Activated naive CD4-positive, alpha-beta T cell treated with anti-CD3 and anti-CD28 coated beads, Interleukin-2, amount 50 U/mL, for 16 hours (primary cell): ENCODE measurements at places on chromosomes 5 and 9.

GRCh38 chr5:147673791-147674190, 108.7 kb downstream of the JAKMIP2 start:
- DNase-seq, result no peak

- DNase-seq, result no peak
These were observed 244.8 kb downstream of the PBX3 start for GRCh38 chr9:125991886-125992529.

DNA sequence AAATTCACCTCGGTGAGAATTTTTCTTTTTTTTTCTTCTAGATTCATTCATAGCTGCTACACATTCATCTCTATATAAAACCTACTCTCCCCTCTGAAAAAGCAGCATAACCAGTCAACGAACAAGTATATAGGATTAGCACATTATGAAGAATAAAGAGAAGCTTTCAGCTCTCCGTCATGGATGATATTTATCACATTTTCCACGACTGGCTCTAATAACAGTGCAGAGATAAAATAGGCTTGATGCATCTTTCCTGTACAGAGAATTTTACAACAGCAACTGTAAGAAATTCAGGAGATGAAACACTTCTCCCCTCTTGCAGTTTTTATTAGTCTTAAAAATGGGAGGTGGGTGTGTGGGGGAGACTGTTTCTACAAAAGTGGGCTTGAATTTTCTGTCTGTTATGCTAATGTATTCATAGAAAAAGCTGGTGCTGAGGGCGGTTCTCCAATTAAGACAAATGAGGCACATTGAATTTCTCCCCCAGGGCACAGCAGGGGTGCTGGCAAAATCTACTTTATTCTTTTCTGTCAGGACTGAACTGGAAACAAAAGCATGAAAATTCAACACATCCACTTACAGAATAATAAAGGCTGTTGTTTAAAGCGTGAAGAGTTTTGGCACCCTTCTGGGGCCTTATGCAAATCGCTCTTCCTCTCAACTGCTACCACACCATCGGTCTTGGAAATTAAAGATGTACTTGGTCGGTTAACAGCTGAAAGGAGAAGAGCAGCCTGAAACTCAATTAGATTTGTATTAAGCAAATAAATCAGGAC, 233.9 kb upstream of the ZNF608 start:
- no peak for DNase-seq

DNA sequence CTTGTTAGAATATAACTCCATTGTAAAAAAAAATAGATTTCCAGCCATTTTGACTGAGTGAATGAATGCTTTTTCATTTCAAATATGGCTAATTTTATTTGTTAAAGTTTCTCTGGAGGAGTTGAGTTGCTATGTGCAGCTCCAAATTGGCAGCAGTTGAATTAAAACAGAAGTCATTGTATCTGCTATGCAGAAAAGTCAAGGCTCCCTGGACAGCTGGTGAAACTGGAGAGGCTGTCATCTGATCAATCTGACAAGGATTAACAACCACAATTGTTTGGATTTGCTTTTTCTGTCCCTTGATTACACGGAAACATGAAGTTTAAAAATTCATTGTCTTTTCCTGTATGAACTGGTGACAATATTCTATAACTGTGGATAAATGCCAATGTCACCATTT, 713.9 kb downstream of the EFNA5 start:
- no peak for DNase-seq

DNA sequence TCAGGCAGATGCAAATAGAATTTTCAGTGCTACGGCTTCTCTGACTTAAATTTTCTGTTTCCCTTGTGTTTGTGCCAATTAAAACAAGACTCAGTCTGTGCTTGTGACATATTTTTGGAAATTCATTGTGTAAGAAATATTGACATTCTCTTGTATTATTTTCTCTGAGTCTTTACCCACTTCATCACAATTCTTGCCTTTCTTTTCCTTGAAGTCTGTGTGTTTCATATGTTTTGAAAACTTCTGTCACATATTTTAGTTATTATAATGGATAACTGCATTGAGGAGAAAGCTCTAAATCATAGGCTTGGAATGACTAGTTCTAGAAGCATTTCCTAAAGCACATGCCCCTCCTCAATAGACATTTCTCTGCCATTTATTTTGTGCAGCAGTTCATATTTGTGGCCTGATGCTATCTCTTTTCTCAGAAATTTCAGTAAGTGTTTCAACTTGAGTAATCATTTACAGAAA, 206.6 kb downstream of the PALM2AKAP2 start:
- no peak for DNase-seq

- DNase-seq, result no peak
These were observed 199.1 kb upstream of the OR13F1 start for GRCh38 chr9:104304925-104305324.

DNA sequence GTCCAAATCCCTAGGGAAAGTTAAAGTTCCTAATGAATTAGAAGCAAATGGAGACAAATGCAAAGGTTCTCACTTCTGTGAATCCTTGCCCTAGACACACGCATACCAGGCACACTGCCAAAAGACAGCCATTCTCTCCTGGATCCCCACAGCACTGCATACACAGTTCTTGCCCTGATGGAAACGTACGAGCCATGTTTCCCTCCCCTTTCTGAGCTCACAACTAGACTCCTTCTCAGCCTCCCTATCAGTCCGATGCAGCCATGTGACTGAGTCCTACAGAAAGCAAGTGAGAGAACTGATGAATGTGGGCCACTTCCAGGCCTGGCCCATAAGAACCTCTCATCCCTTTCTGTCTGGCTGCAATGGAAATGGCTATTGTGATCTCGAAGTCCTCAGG, 92.0 kb downstream of the ZNF608 start:
- no peak for DNase-seq

- no peak for DNase-seq
These were observed 58.5 kb downstream of the ATP10B start for GRCh38 chr5:160793530-160793899.

- no peak for DNase-seq
These were observed 293.4 kb downstream of the CDK5RAP2 start for GRCh38 chr9:120286530-120286929.

DNA sequence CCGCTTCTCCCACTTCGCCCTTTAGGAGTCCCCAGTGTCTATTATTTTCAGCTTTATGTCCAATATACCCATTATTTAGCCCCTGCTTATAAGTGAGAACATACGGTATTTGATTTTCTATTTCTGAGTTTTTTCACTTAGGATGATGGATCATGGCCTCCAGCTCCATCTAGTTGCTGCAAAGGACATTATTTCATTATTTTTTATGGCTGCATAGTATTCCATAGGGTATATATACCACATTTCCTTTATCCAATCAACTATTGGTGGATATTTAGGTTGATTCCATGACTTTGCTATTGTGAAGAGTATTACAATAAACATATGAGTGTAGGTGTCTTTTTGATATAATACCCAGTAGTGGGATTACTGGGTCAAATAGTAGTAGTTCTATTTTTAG, 162.9 kb downstream of the FER start:
- DNase-seq, result no peak

GRCh38 chr5:893711-894110, 1.0 kb downstream of the TRIP13 start:
- DNase-seq, result no peak

GRCh38 chr5:55535199-55535905, 588 bp upstream of the PLPP1 start:
- no peak for DNase-seq

- DNase-seq, result no peak
These were observed 55.9 kb downstream of the ARHGAP26 start for GRCh38 chr5:142826093-142826492.

- no peak for DNase-seq
These were observed 878.3 kb downstream of the TLE1 start for GRCh38 chr9:80811003-80811402.

DNA sequence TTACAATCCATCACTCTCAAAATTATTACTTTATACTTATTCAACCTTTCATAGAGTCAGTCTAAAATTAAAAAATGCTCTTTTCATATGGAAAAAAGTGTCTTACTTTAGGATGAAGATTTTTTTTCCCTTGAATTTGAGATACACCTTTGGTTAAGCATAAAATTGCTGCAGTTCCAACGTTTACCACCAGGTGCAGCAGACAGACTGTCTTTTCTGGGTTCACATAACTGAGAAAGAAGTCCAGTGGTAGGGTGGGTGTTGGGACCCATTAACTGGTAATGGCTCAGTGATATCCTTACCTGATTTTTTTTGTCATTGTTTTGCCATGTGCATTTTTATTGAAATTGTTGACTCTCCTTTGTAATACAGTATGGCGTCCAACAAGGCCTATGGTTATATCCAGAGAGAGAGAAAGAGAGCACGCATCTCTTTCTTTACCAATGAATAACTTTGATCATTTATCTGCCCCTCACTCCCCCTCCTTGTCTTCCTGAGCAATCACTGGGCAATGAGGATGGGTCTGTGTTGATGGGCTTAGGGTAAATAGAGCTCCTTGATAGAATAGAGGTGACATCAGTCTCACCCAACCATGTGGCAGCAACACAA, 98.4 kb downstream of the FBXL7 start:
- DNase-seq, result no peak

- no peak for DNase-seq
These were observed 144.1 kb downstream of the EBF1 start for GRCh38 chr5:158955636-158956035.

- DNase-seq, result no peak
These were observed 1.4 kb upstream of the SLC36A2 start for GRCh38 chr5:151348789-151349188.

- DNase-seq, result no peak
These were observed 56.6 kb downstream of the TEK start for GRCh38 chr9:27165670-27166069.

GRCh38 chr5:81853030-81853357, 102.1 kb upstream of the SSBP2 start:
- no peak for DNase-seq

GRCh38 chr9:121612511-121612998, 38.9 kb upstream of the DAB2IP start:
- DNase-seq, result no peak

GRCh38 chr5:73312146-73312871, 136.3 kb downstream of the FOXD1 start:
- no peak for DNase-seq

DNA sequence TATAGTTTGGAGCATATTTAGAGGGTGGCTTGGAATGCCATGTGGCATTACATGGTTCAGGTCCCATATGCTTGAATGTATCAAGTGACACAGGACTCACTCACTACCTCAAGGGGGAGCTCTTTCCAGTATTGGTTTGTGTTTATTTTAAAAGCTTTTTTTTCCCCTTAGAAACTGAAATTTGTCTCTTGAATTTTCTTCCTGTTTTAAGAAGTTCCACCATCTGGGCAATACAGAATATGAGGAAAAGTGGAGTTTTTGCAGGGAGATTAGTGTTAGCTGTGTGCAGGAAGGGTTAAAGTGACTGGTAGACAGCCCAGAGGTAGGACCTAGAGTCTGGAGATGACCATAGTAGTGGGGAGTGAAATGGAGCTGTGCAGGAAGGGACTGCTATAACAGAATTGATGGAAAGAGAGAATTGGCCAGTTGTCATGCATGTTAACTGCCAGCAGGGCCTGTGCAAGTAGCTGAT, 36.6 kb downstream of the CTNNA1 start:
- no peak for DNase-seq

DNA sequence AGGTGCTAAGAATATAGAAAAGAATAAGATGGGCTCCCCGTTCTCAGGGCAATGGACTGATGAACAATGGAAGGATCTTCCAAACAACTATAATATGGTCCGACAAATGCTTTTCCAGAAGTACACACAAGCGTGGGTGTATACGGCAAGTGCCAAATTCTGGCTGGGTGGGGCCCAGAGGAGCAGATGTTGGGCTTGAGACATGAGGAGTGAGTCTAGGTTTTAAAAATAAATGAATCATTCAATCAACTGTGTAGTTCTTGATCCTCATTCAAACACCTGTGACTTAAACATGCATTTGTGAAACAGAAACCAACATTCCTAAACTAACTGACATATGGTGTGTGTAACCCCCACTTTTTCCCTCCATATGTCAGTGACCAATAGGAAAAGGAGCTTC, 47.9 kb downstream of the MFAP3 start:
- no peak for DNase-seq

DNA sequence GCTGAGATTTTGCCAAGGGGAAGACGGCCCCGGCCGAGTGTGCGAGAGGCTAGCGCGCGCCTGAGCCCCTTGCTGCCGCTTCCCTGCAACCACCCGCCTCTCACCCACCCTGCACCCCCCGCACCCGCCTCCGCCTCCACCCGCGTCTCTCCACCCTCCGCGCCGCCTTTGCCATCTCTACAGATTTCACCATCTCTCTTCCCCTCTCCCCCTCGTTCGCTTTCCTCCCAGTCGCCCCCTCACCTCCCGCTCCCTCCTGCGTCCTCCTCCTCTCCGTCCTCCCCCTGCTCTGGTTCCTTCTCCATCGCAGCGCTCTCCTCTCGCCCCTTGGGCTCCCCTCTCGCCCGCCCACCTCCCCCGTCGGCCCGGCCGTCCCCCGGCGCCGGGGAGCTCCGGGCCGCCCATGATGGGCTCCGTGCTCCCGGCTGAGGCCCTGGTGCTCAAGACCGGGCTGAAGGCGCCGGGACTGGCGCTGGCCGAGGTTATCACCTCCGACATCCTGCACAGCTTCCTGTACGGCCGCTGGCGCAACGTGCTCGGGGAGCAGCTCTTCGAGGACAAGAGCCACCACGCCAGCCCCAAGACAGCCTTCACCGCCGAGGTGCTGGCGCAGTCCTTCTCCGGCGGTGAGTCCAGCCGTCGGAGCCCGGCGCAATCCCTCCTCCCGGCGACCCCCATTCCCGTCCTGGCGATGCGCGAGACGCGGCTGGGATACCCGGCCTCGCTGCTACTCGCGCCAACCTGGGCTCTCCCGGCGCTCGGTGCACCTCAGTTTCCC, at the start of gene PRDM12:
PRDM12 (plus strand) TSS at position 344 of the 778 bp plus-strand sequence; CDS start at position 404, 60 bp downstream.
- no peak for DNase-seq

DNA sequence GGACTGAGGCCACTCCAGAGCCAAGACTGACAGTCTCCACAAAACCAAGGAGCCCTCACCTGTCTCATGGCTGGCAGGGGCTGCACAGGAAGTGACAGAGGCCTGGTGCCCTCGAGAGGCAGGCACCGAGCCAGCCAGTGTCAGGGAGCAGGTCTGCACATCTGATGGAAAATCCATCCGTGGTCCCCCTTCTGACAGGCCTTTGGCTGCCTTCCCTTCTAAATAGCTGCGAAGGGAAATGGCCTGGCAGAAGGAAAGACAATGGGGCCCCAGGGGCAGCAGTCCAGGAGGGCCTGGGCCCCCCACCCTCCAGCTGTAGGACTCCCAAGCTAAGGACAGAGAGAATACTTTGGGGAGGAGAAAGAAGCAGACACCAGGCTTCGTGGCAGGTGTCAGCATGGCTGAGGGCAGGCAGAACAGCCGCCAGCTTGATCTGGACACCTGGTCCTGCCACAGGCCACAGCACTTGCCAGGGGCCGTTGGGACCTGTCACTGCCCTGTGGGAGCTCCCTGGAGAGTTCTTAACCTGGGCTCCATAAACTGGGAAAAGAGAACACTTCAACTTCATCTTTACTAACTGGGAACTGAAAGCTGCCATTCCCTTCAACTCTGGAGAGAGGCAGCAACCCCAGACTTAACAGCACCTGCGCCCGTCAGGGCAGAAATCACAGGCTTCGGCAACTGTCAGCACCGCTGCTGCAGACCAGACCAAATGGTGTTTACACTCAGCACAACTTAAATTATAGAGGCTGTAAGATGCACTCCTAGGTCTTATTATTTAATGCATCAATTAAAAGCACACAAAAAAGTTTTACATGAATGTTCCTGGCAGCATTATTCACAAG, 22.0 kb downstream of the ADAMTS2 start:
- DNase-seq, result no peak

GRCh38 chr5:118176146-118176545, 812.2 kb downstream of the DTWD2 start:
- no peak for DNase-seq

GRCh38 chr9:118529210-118529609, 825.0 kb downstream of the TLR4 start:
- DNase-seq, result no peak

- no peak for DNase-seq
These were observed 30.9 kb downstream of the GSN start for GRCh38 chr9:121298689-121299466.
